RCC 7860 (cell line): ENCODE measurements at places on chromosomes 7 and 10.

- DNase-seq, result no peak
These were observed 8.7 kb downstream of the ABLIM1 start for GRCh38 chr10:114649217-114649903.

- no peak for DNase-seq
These were observed 10.2 kb downstream of the PYROXD2 start for GRCh38 chr10:98404571-98405359.

DNA sequence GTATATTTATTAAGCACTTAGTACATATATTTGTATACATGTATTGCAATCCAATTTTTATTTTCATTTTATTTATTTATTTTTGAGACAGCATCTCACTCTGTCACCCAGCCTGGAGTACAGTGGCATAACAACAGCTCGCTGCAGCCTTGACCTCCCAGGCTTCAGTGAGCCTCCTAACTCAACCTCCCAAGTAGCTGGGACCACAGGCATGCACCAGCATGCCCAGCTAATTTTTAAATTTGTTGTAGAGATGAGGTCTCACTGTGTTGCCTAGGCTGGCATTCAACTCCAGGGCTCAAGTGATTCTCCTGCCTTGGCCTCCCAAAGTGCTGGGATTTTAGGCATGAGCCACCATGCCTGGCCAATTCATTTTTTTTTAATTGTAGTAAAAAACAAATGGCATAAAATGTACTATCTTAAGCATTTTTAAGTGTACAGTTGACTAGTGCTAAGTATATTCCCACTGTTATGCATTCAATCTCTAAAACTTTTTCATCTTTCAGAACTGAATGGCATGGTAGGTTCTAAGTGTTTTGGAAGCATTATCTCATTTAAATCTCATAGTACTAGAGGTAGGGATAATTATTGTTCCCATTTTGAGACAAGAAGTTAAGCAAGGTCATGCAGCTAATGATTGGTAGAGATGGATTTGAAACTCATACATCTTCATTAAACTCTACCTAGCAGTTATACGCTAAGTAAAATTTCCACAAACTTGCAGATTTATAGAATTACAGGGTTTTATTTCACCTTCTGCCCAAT lies 264.0 kb upstream of the NFE2L3 start:
- DNase-seq, result no peak

- DNase-seq, result no peak
These were observed 11.5 kb downstream of the AQP1 start for GRCh38 chr7:30923009-30923773.

- DNase-seq, result no peak
These were observed 20.9 kb upstream of the DDX50 start for GRCh38 chr10:68880181-68880580.

DNA sequence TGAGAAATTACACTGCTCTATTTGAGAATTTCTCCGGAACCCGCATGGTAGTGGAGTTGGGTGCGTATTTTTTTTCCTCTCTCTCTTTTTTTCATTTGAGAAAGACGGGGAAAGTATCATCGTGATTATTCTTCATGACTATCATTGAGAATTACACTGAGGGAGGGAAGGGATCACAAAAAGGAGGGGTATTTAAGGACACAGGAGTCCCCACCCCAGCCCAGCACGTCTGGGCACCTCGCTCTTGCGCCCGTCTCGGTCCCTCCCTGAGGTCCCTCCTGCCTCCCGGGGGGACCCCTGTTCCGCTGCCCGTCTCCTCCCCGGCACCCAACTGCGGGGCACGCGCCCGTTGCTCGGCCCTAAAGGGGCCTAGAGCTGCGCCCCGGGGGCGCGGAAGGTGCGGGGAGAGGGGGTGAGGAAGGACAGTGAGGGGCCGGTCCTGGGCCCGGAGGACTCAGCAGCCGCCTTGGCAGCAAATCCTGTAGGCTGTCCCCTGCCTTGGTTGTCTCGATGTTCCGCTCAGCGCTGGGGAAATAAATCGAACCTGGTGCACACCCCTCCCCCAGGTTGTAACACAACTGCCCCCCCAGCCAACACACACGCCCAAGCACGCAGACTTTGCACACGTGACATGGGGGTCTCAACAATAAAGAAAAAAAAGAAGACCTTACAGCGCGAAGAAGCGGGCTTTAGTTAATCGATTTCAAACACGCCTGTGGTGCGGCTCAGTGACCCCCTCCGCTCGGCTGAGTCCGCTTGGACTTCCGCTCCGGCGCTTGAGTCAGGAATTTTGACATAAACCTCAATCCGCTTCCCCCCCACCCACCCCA lies 18.6 kb upstream of the GATA3 start:
- DNase-seq, result no peak

GRCh38 chr10:110192552-110192951 lies 14.9 kb upstream of the MXI1 start:
- no peak for DNase-seq

DNA sequence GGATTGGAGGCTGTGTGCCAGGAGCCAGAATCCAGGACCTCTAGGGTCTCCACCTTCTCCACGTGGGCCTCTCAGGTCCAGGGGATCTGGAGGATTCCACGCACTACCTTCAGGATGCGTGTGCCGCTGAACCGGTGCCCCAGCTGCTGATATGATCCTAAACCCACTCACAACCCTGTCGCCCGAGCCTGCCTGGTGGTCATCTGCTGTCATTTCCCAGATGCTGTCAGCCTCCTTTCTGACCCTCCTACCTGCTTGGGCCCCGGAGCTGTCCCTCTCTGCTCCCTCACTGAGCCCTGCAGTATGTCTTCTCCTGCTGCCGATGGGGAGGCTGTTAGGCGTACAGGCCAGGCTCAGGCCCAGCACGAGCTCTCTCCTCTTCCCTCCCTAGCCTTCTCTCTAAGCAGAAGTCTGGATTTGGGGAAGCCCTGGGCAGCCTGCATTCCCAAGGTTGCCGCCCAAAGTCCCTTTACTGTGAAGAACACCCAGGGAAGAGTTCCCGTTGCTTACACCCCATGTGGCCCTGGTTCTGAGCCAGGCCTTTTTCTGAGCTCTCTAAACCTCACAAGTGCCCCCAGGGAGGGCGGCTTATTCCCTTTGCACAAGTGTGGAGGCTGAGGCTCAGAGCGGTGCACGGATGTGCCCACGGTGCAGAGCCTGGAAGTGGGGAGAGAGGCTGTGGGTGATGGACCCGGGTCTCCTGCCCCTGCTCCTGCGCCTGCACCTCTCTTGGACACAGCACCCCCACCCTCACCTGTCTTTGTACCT lies 30.8 kb upstream of the ZNF488 start:
- no peak for DNase-seq

- no peak for DNase-seq
These were observed 193.6 kb downstream of the MAD1L1 start for GRCh38 chr7:2038931-2039728.

- DNase-seq, result no peak
These were observed 24.9 kb downstream of the CALML3 start for GRCh38 chr10:5549462-5550249.

DNA sequence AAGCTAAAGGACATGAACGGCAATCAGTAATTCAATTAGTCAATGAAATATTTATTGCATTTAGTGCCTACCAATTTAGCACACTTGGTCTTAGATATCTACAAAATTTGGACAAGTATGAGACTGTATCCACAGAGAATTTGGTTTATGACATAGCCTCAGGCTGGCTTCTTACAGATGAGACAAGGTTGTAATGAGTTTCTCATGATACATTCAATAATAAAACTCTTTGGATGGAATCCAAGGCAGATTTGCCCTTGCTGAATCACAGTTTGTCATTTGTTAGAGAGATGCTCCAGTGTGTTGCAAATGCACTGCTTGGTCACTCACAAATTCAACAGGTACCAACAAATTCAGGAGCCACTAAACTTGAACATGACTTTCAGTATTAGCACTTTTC lies 162.5 kb downstream of the GPR37 start:
- no peak for DNase-seq

- peak; percentile 99 for DNase-seq
These were observed 23.2 kb downstream of the CREB3L2 start for GRCh38 chr7:137978464-137979237.

- peak; percentile 56 for DNase-seq
These were observed 303.9 kb downstream of the REEP3 start for GRCh38 chr10:63825111-63825510.

GRCh38 chr7:490461-491291 lies 29.0 kb downstream of the PDGFA start:
- DNase-seq, result no peak
